CD4-positive, alpha-beta T cell treated with Interleukin-10 for 1 hour (primary cell): ENCODE measurements at places on chromosomes 6 and 20.

GRCh38 chr6:159899994-159900745, 9.4 kb downstream of the MAS1 start:
- DNase-seq = no peak

GRCh38 chr20:44730441-44730840, 15.2 kb upstream of the KCNK15 start:
- no peak for DNase-seq

- no peak for DNase-seq
Observed at GRCh38 chr6:120202878-120203277, 853.3 kb upstream of the MAN1A1 start.

DNA sequence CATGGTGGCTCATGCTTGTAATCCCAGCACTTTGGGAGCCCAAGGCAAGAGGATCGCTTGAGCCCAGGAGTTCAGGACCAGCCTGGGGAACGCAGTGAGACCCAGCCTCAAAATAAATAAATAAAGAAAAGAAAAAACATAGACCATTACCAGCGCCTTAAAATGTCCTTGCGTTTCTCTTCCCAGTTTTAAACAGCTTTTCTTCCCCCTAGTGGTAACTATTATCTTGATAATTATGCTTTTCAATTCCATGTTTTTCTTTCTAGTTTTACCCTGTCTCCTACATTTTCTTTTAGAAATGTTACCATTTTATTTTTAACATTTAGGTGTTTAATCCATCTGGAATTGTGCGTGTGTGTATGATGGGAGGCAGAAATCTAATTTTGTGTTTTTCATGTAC, 24.4 kb downstream of the DNAH8 start:
- DNase-seq = no peak

- no peak for DNase-seq
Observed at GRCh38 chr6:17339308-17339670, 54.1 kb upstream of the CAP2 start.

- no peak for DNase-seq
Observed at GRCh38 chr20:19821606-19822005, 63.5 kb downstream of the RIN2 start.

DNA sequence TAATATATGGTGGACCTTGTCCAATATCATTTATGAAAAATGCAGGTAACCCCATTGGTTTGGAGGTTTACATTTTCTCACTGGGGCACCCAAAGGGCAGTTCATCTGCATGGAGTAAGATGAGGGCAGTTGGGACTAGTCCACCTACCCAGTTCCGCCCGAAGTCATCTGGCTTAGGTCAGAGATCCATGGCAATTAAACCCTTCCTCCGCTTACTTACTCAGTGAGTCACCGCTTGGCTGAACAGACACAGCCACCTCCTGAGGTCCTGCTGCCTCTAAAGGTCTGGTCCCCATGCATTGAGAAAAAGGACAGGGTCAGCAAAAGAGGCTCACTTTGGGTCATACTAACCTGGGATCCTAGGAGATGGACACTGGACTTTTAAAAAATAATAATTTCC, 102.9 kb upstream of the PRL start:
- DNase-seq = no peak

DNA sequence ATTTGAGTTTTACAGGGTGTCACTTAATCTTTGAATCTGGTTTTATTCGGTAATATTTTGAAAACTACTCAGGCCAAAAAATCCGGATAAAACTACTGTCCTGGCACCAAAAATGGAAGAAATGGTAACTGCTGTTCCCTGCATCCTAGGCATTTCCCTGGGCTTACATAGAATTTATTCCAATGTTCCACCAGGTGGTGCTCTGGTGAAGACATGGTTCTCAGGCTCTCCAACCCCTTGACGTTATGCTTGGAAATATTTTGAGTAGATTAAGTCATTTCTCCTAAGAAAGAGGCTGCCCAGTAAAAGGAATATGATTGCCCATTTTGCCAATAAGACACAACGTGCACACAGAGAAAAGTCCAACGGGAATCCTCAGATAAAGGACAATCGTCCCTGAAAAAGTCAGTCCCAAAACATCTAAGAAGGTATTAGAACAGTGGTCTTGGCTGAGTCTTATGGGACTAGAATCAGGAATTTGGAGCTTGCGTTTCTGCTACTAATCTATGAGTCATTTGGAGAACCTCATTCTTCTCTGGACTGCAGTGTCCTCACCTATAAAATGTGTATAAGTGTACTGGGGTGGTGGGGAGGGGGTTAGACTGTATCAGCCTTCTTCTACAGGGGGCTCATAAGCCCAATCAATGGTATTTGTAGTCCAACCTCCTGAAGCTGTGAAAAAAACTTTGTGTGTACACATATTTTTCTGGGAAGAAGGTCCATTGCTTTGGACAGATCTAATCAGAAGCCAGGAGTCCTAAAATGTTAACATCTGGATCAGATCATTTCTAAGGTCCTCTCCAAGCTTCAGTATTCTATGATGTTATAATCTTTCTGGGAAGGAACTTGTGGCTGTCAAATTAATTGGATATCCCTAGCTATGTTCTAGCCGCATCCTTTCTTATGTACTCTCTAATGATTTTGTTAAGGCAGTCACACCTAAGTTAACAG, 131.0 kb upstream of the BMP2 start:
- DNase-seq = no peak

DNA sequence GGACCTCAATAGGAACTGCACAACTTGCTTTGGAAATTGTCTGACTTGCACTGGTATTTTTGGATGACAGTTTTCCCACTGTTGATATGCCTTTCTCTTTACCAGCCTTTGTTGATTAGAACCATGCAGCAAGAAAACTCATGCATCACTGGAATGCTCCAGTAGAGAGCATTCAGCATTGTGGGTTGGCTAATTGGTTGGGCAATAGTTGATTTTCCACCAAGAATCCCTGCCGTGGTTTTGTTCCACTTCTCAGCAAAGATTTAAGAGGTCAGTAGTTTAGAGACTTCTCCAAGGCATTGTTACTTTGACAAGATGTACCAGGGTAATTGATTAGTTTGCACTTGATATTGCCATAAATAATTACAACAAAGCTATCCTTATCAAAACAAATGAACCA, 260.0 kb downstream of the DHX35 start:
- DNase-seq = no peak

DNA sequence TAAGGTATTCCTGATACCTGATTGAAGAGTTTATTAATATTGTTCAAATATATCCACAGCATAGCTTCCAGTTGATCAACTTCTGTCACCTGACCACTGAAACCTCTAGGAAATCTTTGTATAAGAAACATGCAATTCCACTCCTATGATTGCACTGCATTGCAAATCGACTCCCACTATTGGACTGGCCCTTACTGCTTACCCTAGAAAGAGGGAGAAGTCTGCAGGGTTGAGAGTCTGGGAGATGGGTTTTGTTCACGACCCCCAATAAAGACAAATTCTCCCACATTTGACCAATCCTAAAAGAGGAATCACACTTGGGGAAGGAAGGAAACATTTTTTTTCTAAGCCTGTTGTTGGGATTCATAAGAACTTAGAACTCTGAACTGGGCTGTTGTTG, 43.7 kb downstream of the TNFRSF21 start:
- DNase-seq = no peak

- DNase-seq = no peak
Observed at GRCh38 chr6:32178547-32179440, 589 bp downstream of the RNF5 start.

GRCh38 chr6:148225871-148226270, 116.8 kb upstream of the SASH1 start:
- DNase-seq = no peak

GRCh38 chr6:128271011-128271410, 249.4 kb downstream of the PTPRK start:
- DNase-seq = no peak

GRCh38 chr6:54993948-54994347, 147.4 kb downstream of the FAM83B start:
- no peak for DNase-seq

DNA sequence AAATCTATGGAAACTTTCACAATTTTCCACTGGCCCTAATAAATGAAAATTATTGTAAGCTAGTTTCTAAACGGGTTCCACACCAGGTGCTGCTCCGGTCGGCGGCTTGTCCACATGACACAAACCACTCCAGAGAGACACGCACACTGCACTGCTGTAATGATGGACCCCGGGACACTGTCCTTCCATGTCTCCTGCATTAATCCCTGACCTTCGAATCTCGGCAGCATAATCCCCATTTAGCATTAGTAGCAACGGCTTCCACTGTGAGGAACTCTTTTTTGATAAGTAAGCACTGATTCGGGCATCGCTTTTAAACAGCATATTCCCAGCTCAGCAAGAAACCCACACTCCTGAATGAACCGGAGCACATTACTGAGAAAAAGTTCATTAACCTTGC, 43.5 kb downstream of the INSM1 start:
- no peak for DNase-seq

DNA sequence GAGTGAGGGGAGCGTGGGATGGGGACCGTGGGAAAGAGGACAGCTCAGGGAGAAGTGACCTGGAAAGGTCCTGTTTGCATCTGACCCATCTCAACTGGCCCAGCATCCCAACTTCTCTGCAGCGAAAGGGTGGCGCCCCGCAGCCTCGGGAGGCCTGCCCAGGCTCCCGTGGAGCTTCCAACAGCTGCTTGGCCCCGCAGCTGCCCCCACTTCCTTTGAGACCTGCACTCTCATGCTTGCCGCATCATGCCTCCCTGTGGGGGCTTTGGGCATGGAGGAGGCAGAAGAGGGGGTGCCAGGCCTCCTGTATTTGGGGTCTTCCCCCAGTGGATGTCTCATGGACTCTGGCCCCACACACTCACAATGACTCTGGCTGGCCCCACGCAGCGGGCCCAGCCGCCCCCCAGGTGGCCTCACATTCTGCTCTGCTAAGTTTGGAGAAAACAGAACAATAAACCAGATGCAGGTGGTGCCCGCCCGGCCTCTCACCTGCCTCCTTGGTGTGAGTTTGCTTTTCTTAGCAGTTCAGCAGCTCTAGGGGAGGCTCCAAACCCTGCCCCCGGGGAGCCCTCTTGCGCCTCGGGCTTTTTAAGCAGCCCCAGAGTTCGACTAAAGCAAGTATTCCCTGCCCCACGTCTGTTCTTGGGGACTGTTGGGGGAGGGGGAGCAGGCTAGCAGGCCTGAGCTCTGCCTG, 40.7 kb downstream of the CPXM1 start:
- no peak for DNase-seq

DNA sequence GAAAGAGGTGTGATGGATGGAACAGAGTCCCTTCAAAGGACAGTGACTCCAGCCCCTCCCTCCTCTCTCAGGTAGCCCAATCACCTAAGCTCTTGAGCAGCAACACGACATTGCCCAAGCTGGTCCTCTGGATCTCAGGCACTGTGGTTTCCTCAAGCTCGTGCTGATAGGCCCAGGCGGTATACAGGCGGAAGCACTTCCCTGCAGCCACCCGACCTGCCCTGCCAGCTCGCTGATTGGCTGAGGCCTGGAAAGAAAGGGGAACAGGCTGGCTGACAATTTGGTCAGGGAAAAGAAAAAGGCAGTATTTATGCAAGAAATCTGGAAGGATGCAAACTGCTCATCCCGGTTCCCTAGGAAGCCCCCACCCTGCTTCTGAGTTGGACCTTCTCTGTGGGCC, 9.6 kb downstream of the C6orf136 start:
- DNase-seq = no peak

- DNase-seq = no peak
Observed at GRCh38 chr6:158358450-158359077, 46.3 kb downstream of the TULP4 start.

DNA sequence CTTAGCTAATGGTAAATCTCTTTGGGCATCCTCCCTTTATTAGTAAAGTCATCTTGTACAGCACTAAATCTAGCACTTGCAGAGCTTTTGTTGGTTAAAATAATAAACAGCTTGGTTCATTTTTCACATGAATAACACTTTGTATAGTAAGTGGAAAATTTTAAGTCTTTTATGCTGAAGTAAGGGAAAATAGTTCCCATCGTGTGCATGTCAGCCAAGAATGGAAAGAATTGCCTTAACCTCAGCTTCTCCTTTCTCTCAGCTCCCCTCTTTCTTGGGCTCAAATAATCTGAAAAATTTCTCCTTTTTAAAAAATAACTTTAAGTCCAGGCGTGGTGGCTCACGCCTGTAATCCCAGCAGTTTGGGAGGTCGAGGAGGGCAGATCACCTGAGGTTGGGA, 16.6 kb downstream of the SNRPC start:
- DNase-seq = no peak

DNA sequence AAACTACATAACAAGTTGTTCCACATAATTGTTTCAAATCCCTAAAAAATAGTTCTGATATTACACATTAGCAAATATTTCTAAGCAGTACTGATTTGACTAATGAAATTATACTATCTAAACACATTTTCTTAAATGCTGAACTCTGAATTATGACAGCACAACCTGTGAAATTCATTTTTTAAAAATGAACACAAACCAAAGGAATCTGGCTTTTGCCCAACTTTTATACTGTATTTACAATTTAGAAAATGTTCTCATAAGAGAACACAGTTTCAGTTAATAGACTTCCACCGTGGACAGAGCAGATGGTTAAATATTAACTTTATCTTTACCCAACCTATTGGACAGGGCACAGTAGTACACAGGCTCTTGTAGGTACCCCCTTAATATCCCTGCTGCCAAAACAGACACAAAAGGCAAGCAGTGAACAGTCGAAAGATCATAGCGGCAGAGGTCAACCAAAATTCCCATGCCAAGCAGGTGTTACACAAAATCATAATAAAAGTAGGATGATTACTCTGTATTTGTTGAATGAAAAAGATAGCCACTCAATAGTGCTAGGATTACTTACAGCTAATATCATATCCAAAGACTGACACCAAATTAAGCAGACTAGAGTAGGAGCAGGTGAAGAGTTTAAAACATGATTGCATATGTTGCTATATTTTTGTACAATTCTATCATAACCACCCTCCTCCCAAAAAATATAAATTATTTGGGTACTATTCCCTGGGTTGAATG, 122.5 kb downstream of the RNGTT start:
- no peak for DNase-seq
